ENCODE measurements at places on chromosomes 16 and 17.

DNA sequence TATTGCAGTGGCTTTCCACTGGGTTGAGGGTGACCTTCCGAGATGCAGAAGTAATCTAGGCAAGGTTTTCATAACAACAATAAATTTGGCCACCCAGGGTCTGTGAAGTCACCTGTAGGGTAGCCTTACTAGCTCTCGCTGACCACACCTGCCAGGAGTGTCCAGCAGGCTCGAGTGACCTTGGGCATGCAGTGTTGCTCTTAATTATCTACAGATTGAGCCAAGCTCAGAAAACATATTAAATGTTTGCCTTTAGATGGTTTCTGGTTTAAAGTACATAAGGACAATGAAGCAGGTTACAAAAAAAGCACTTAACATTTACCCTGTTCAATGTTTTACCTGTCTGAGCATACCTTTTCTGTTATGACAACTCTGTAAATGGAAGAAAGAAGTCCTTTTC lies 1.8 kb downstream of the TBC1D24 start:
- DNase-seq, result no peak

DNA sequence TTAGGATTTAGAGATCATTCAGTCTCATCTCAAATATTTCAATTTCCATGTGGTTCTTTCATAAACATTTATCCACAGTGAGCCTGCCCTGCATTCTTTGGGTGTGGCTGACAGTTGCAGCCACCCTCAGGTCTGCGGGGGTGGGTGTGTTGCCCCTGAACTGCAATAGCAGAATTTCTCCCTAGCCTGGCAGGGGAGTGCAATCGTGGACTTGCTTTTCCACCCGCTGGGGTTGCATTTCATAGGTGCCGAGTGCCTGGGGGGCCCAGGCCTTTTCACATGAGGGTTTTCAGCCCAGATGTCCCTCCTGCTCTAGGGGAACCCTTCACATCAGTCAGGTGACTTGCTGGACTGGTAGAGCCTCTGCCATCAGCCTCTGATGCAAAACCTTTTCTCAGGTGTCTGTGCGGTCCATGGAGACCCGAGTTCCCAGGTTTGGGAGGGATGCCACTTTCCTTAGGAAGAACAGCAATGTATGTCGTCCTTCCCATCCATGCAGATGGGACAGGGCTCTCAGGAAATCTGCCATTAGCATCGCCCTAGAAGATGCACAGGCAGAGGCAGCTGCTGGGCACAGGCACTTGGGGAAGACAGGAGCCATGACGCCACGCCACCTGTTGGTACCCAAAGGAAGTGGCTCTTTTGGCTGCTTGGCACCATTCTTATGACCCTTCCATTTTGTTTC lies 2.4 kb upstream of the USP36 start:
- no peak for DNase-seq

DNA sequence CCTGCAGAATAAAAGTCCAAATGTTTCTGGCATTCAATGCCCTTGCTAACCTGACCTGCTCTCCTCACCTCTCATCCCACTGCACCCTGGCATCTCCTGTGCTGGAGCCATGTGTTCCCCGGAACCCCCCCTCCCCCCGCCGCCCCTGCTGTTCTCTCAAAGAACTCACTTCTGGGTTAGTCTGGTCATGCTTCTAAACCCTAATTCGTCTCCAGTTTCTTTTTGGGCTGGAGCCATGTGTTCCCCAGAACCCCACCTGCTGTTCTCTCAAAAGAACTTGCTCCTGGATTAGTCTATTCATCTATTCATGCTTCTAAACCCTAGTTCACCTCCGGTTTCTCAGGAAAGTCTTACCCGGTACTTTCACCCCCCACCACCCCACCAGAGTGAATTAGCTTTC lies 808 bp upstream of the ALOX15 start:
- no peak for DNase-seq

- DNase-seq, result no peak
These were observed 53.6 kb downstream of the GRIN2A start for GRCh38 chr16:10128397-10129258.

DNA sequence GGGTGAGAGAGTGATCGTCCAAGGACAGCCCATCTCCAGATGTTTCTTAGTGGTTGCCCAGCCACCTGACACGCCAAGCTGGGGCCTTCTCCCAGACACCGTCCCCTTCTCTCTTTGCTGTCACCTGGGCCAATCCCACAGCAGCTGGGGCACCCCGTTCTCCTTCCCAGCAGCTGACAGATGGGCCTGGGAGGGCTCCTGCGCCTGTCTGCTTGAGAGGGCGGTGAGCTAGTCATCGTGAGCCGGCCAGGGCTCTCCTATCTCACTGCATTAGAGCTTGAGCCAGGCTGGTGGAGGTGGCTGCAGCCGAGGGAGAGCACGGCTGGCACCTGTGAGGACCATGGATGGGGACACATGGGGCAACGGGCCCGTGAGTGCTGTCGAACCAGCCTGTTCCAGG lies 41.2 kb downstream of the RAB11FIP3 start:
- no peak for DNase-seq

DNA sequence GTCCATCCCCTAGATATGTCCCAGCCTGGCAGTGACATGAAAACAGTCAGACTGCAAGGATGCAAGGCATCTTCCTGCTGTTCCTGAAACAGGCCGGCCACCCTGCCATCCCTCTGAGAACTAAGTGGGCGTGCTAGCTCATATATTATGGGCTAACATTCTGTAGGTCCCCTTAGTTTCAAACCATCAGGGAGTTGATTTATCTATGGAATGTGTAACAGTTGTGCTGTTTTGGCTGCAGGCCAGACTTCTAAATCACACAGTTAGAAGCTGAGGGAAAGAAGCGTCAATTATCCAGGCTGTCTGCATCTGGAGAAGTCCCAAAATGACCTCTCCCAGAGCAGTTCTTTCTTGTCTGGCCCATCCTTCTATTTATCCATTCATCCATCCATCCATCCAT lies 102.7 kb upstream of the DNAH9 start:
- no peak for DNase-seq

DNA sequence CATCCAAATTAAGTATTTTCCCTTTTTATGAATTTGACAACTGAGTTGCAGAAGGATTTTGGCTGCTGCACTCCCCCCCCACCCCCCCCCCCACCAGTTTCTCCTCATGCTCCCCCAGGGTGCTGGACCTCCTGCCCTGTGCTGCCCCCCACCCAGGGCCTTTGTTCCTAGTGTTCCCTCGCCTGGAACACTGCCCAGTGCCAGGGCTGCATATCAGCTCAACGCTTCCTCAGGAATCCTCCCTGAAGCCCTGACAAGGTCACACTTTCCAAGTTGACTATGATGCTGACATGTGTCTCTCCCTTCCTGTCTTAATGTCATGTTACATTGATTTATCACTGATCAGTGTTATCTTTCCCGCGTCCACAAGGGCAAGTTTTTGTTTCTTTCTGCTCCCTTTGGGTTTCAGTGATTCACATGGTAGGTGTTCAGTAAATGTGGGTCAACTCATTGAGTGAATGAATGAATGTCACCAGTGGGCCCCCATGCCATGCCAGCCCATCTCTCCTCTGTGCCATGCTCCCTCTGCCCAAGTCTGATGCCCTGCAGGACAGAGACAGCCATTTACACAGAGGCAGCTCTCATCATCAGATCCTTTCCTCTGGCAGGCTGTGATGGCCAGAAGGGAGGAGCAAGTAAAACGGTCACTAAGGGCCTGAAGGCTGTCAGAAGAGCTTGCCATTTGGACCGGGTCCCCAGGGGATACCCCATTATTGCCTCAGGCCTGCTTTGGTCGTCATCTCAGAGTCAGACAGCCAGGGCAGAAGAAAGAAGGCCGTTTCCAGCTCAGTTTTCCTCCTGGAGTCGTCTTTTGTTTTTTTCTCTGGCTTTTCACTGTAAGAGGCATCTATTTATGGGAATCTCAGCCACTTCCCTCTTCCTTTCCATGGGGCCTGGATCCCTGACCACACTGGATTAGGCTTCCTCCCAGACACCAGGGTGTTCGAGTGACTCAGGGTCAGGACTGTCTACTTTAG lies 386.2 kb downstream of the SNX29 start:
- DNase-seq, result no peak

GRCh38 chr16:84421081-84421937 lies 53.0 kb downstream of the ATP2C2 start:
- no peak for DNase-seq

- DNase-seq, result no peak
These were observed 416 bp downstream of the KIFC3 start for GRCh38 chr16:57801809-57802340.

GRCh38 chr17:61310590-61310989 lies 89.1 kb upstream of the TBX2 start:
- DNase-seq, result no peak

DNA sequence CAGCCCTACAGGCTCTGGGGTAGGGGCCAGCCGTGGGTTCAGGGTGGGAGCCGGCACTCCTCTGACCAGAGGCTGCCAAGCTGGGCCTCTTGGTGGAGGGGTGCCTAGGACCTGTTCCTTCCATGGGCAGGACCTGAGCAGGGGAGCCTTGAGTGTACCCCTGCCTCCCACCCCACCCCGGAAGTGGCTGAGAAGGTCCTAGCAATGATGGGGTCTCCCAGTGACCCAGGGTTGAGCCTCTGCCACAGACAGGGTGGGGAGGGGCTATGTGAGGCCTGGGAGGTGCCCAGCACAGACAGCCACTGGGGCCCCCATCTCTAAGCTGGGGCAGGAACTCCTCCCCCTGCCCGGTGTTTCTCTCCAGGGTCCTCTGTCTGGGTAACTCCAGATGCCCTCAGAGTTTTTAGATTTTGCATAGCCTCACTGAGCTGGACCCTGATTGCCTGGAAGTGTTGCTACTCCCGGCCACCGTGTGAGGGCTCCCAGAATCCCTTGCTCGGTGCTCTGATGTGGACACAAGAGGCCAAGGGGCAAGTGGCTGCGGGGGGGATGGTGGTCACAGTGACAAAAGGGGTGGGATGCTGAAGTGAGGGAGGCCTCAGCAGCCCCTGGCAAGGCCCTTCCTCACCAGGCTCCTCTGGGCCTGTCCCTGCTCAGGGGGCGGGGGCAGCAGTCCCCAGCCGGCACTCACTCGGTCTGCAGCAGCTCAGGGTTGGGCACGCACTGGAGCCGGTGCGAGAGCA lies 6.4 kb upstream of the MTSS2 start:
- no peak for DNase-seq

GRCh38 chr16:24820522-24820921 lies 25.2 kb upstream of the SLC5A11 start:
- DNase-seq, result no peak

DNA sequence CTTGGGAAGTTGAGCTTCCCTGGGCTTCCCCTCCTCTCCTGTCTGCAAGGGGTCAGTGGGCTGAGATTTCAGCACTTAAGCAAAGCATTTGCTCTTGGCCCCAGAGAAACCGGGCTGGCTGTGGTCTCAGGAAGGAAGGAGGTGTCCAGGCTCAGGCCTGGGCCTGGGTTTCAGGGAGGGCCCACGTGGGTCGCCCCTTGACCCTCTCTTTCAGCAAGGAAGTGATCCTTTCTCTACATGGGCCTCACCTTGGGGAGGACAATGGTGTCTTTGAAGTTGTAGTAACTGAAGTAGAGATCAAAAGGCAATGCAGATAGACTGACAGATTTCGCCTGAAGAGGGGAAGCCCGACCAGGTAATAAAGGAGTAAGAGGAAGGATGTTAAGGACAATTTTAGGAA lies 2.7 kb downstream of the NOD2 start:
- no peak for DNase-seq

DNA sequence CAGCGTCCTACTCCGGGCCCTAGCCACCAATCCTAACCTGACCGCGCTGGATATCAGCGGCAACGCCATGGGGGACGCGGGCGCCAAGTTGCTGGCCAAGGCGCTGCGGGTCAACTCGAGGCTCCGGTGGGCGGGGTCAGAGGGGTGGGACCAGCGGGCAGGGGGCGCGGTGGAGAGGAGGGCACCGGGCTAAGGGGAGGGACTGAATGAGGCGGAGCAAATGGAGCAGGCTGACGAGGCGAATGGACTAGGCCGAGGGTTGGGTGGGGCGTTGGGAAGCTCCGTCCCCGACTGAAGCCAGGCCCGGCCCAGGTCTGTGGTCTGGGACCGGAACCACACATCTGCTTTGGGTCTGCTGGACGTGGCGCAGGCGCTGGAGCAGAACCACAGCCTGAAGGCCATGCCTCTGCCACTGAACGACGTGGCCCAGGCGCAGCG lies 4.6 kb downstream of the CARMIL2 start:
- no peak for DNase-seq

Data from BJ (cell line).